ENCODE measurements at places on chromosomes 13 and 19.

GRCh38 chr13:53010374-53011105 lies 18.1 kb upstream of the OLFM4 start:
- no peak for DNase-seq

GRCh38 chr13:99935772-99936171 lies 35.8 kb downstream of the ZIC5 start:
- DNase-seq = no peak

DNA sequence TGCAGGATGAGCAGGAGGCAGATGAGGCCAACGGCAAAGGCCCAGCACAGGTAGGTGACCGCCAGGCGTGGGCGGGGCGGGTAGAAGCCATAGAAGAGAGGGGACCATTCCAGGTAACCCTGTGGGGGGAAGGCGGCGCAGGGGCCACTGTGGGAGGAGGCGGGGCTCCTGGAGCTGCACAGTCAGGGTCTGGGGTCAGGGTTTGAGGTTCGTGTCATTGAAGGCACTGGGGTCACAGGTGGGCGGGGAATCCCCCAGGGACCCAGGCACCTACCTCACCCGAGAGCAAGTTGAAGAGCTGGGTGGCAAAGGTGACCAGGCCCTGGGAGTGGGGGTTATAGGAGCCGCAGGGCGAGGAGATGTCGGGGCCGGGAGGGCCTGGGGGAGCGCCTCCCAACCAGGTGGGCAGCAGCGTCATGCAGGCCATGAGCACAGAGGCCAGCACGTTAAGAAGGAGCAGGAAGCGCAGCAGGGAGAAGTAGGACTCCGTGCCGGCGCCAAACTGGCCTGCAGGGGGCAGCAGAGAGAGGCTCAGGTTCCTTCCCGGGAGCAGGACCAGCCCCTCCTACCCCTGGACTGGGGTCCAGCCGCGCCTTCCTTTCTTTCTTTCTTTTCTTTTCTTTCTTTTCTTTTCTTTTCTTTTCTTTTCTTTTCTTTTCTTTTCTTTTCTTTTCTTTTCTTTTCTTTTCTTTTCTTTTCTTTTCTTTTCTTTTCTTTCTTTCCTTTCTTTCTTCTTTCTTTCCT lies 4.6 kb downstream of the TMC4 start:
- peak; percentile 7 for DNase-seq

- no peak for DNase-seq
These were observed 1.4 kb upstream of the PHLDB3 start for GRCh38 chr19:43505941-43506340.

- no peak for DNase-seq
These were observed 10.2 kb upstream of the EMC10 start for GRCh38 chr19:50465986-50466705.

GRCh38 chr13:25067064-25067463 lies 28.9 kb upstream of the PABPC3 start:
- no peak for DNase-seq

DNA sequence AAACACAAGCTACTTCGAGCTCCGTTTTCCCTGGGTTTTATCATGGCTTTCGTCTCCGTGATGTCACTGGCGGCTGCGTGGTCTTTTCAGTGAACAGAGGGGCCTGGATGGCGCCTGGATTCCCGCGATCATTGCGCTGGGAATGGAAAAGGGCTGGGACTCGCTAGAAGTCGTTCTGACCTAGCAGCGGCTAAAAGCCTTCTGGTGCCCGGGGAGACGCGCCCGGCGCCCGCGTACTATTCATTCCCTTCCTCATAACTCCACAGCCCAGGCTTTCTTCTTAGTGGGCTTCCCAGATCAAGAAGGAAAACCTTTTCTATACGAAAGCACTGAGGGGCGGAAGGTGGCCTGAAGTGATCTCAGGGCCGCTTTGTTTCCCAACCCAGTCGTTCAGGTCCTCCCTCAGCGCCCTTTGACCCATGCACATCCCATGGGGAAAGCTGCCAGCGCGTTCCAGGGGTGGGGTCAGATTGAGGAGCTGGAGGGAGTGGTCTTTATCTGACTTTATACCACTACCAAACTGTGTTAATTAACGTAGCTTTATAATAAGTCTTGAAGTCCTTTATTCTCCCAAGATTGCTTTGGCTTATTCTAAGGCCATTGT lies 96.6 kb downstream of the ELF1 start:
- no peak for DNase-seq

GRCh38 chr19:1952635-1953034 lies 11.7 kb downstream of the CSNK1G2 start:
- no peak for DNase-seq

DNA sequence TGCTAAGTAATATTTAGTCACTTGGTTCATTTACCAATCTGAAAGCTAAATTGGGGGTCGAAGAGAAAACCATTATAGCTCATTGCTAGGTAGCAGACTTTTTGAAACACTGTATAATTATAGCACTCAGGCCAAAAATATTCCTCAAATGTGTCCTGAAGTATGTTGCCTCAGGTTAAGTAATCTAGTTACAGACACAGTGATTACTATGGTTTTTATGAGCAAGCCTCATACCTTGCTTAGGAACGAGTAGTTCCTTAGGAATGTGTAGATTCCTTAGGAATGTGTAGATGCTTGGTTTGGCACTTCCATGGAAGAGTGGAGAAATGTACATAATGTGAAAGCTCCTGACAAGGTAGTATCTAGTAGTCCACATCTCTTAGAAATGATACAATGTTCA lies 387.5 kb downstream of the LMO7 start:
- DNase-seq = no peak

DNA sequence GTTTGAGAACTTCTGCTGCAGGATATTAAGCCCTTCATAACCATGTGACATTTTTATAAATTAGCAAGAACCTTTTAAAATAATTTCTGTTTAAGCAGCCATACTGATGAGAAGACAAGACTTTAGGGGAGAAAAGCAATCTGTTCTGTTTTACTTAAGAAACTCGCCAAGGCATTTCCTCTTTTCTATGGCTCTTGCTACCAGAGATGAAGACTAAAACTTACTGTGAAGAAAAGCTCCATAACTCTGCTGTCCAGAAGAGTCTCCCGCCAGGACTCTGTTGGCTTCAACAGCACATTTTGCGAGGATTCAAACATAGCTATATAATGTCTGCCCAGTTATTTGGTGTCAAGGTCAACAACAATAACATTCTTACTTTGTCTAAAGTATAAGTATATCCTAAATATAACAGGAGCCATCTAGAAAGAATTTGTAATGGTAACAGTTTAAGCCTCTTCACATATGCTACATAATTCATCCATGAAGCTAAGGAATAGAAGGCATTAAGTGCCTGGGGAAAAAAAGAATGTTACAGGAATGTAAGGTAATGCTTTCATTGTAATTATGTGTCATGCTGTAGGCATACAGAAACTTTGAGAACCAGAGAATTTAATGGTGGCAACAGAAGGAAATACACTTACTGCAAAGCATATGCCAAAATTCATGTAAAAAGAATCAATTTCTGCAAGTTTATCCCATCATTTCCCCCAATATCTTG lies 53.2 kb upstream of the EEF1AKMT1 start:
- DNase-seq = no peak

DNA sequence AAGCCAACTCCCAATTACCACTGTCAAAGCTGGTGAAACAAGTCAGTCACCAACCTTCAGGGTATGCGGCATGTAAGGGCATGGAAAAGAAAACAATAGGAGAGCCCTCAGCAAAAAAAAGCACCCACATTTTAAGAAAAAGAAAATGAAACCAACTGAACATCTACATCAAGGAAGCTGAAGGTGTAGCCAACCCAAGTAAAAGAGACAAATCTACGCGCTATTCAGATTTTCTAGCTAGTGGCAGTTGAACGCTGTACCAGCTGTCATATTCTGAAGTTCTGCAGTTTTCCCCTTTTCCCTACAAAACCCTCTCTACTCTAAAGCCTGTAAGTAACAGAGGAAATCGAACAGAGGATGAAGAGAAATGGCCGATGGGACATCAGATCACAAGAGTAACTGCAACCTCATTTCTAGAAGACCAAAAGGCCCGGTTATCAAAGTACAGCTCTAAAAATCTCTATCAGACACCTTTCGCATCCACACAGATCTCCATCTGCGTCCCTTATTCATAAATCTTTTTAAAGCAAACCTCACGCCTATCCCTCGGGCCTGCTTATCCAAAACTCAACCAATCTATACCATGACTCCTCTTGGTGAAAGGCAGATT lies 1.4 kb downstream of the MYCBP2 start:
- DNase-seq = no peak

DNA sequence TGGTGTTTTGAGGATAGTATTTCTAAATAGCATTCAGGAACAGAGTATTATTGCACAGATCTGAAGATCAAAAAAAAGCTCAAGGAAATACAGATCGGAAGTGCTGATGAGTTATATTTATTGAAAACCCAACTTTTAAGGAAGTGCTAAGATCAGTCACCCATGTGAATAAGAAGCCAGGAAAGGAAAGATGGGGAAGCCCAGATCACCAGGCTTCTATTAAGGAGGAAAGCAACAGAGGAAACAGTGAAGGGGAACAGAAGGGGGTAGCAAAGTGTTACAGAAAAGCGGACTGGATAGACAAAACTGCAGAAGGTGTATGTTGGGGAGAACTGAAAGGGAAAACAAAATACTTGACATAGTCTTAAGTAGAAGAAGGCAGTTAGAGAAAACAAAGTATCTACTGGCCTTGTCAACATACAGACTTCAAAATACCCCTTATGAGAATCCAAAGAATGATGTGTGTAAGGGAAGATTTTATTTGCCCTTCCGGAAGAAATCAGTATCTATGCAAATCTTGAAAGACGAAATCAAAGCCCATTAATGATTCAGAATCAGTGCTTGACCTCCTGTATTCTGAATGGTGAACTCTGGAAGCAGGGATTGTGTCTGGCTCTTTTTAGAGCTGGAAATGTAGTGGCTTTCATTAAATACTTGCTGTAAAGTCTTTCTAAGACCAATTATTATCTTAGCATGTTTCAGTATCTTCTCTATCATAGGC lies 12.1 kb downstream of the UFM1 start:
- no peak for DNase-seq

DNA sequence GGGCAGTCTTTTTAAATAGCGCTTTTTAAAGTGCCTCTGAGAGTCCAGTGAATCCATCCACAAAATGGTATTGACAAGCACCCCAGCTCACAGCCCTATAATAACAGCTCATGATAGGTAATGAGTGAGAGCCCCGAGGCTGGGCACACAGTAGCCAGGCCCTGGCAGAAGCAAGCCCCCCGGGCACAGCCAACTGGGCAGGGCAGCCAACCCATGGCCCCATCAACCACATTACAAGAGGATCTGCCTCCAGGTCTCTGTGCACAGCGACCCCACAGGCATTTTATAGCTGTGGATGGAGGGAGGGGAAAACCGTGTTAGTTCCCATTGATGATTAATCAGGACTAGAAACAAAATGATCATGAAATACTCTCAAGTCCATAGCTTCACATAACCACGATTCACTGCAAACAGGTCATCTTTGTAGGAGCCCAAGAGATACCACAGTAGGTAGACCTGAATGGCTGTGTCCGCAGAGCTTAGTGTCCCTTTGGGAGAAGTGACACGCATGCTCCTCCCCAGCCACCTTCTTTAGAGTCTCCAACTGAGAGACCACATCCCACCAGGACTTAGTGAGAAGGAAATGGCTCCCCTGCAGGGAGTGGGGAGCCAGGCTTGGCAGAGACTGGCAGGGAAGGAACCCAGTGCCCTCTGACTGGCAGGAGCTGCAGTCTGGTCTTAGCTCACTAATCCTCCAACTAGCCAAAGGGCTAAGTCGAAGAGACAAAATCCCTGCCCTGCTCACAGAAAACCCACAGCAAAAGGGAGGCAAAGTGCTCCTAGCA lies 4.3 kb upstream of the VSTM2B start:
- no peak for DNase-seq

GRCh38 chr13:62209529-62209928 lies 793.9 kb upstream of the PCDH20 start:
- no peak for DNase-seq

GRCh38 chr19:10316229-10317044 lies 622 bp upstream of the FDX2 start:
- no peak for DNase-seq

- DNase-seq = no peak
These were observed 2.5 kb upstream of the EEF2 start for GRCh38 chr19:3987619-3988371.

DNA sequence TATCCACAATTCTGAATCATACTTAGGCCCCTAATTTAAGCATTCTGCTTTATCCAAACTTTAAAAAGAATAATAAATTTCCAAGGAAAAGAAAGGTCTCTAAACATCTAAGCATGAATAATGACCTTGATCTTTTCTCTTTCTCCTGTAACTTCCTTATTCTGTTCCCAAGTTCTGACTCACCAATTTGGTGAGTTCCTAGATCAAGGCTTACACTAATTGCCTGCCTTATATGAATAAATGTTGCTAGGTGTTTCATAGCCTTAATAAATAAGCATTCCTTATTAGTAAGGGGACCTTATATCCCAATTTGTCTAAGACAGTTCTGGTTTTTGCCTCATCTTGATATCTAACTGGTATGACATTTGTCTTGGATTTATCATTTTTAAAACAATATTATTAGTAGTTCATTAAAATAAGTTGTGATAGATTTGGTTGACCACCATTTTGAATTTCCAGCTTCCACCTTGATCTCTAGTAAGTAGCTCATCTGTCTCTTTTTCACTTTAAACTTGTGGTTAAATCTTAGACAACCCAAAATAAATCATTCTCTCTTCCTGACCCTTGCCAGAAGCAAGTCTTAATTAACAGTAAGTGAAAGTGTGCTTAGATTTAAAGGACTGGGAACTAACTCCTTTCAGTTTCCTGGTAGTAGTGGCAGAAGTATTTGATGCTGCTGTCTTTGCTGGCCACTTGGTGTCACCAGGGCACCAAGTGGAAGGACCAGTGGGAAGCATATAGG lies 121.2 kb upstream of the MLNR start:
- no peak for DNase-seq

- no peak for DNase-seq
These were observed 13.4 kb downstream of the TECR start for GRCh38 chr19:14542711-14543328.

DNA sequence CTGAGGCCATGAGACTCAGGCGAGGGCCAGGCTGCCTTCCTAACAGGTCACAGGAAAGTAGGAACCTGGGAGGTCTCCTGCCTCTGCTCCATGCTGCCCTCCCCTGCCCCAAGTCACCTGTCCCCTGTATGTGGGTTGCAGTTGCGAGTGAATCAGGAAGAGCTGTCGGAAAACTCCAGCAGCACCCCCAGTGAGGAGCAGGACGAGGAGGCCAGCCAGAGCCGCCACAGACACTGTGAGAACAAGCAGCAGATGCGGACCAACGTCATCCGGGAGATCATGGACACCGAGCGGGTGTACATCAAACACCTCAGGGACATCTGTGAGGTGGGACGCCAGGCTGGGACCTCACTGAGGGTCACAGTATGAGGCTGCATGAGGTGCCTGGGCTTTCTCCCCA lies 22.8 kb upstream of the C1QTNF9 start:
- no peak for DNase-seq

GRCh38 chr19:11096210-11096841 lies 7.1 kb downstream of the LDLR start:
- DNase-seq = peak; percentile 35

GRCh38 chr13:26133286-26133685 lies 81.5 kb upstream of the SHISA2 start:
- no peak for DNase-seq
